ENCODE measurements at places on chromosomes 5 and 9. TPM values are rescaled to one million over a fixed set of nuclear protein-coding genes. Genes with fewer than 3 reads are reported as not detected.
A peak's percentile ranks its signal among the peaks of the same experiment; 100 is the strongest.

SMIM33 gene
- total RNA-seq, result not detected

DNA sequence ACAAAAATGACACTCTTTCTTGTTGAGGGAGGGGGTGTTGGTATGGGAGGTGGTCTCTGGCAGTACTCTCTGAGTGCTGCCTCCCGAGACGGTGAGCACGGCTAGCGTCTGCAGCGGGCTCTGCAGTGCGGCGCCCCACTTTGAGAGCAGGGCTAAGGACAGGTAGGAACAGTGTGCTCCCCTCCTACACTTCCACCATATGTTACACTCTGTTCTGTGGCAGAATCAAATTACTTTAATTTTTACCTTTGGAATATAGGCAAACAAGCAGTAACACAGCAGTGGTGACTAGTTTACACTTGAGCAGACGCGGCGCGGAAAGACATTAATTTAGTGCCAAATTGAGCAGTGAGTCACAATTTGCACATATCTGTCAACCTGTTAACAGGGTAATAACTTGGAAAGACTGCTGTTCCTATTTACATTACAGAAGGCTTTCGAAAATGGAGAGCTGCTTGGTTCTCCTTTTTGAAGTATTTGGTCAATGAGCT is 136.3 kb downstream of the MED27 start:
- no peaks in the 10 kb centered on the region for H3K36me3 ChIP-seq
- no peaks in the 10 kb centered on the region for H3K4me1 ChIP-seq
- H3K27ac ChIP-seq, result no peak overlapping the region
- DNase-seq, result no peak

CNTNAP3 gene
- 1.8 TPM for total RNA-seq

GRCh38 chr5:156087577-156088110 is 239.3 kb upstream of the SGCD start:
- H3K4me3 ChIP-seq, result no peak overlapping the region
- no peaks in the 10 kb centered on the region for H3K4me1 ChIP-seq
- no peaks in the 10 kb centered on the region for H3K27me3 ChIP-seq
- no peak overlapping the region for H3K27ac ChIP-seq

DNA sequence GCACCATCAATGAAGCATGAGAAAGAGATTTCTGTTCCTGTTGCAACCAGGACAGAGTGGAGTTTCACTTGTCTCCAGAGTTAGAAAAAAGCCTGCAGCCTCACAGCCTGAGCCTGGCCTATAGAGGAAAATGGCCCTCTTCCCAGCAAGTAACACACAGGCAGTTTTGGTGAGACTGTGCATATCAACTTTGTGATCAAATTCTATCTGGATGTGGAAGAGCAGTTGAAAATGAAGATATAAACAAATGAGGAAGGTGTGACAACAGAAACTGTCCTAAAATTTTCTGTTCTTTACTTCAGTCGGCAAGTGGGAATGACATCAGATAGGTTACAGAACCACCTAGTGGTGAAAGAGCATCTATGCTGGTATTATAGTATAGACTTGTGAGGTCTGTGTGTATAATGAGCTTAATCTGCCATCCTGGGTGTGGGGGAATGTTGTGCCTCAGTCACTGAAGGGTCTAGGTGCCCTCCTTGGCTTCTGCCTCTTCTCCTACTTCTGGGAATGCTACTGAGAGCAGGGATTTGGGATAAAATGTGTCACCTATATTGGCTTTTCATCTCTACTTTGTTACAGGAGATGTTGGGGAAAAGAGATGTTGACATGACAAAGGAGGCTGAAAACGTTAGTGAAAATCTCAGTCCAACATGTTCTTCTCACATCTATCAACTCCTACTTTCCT is 28.2 kb downstream of the YIPF5 start:
- no peak for DNase-seq
- H3K27ac ChIP-seq, result no peak overlapping the region
- no peak overlapping the region for H3K4me3 ChIP-seq
- H3K27me3 ChIP-seq, result no peaks in the 10 kb centered on the region
- H3K36me3 ChIP-seq, result no peaks in the 10 kb centered on the region

DNA sequence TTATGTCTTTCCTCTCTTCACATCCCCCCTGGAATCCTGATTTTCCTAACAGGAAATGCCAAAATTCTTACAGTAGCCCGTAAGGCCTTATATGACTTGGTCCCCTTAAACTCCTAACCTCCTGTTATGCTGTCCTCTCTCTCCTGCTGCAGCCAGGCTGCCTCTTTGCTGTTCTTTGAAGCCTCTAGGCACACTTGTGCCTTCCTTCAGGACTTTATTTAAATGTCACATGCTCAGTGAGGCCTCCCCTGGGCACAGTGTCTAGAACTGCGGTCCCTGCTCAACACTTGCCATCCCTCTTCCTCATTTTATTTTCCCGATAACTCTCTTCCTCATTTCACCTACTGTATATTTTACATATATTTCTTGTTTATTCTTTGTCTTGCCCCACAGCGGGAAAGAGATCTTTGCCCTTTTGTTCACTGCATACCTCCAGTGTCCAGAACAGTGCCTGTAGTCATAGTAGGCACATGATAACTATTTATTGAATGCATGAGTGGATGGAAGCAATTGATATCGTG is 5.5 kb upstream of the SHB start:
- H3K27ac ChIP-seq, result no peak overlapping the region
- no peak for DNase-seq
- H3K4me1 ChIP-seq, result no peaks in the 10 kb centered on the region

EDIL3 gene
- 0.68 TPM for total RNA-seq

GRCh38 chr5:173925449-173926071 is 37.4 kb downstream of the CPEB4 start:
- no peaks in the 10 kb centered on the region for H3K27me3 ChIP-seq
- no peak overlapping the region for H3K4me3 ChIP-seq
- peaks cover 41% of the 10 kb centered on the region for H3K4me1 ChIP-seq
- DNase-seq, result no peak

GRCh38 chr9:22238809-22239684 is 207.6 kb upstream of the DMRTA1 start:
- no peaks in the 10 kb centered on the region for H3K36me3 ChIP-seq
- H3K27me3 ChIP-seq, result no peaks in the 10 kb centered on the region
- H3K27ac ChIP-seq, result no peak overlapping the region
- no peak for DNase-seq
- no peaks in the 10 kb centered on the region for H3K4me1 ChIP-seq

WNK2 gene
- 1.2 TPM for total RNA-seq

BTNL3 gene
- not detected for total RNA-seq

FOXD4L6 gene
- total RNA-seq, result not detected

YIPF5 gene
- total RNA-seq, result 28.1 TPM

DNA sequence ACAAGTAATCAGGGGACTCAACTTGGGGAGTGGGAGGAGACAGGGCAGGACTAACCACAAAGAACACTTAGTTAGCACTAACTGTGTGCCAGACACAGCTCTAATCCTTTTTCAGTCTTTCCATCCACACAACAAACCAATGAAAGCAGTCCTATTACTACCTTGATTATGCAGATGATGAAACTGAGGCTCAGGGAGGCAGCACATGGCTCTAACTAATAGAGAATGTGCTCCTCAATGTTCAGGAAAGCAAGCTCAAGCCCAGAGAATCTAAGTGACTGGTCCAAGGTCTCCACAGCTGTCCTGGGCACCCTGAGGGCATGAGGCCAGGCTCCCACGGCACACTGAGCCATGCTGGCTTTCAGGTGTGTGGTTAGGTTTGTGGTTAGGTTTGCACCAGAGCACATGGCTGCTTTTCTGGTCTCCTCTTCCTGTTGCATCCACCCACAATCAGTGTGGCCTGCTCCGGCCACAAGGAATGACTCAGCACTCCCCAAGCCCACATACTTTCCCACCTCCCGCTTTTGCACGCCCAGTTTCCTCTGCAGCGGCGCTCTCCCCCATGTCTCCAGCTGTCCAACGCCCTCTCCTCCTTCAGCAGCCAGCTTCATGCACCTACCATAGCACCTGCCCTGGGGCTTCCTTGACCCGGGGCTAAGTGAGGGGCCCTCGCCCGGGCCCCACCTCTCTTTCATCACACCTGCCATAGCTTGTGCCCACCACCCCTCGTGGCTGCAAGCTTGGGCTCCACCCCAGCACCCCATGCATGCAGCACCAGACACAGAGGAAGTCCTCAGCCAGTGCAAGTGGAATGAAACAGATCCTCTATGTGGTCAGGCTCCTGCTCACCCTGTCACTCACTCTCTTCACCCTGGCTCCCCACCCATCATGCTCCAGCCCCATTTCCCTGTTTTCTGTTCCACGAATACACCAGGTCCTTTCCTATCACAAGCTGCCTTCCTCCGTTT is 133.1 kb downstream of the GABBR2 start:
- H3K36me3 ChIP-seq, result no peaks in the 10 kb centered on the region
- H3K27me3 ChIP-seq, result no peaks in the 10 kb centered on the region
- H3K27ac ChIP-seq, result no peak overlapping the region
- H3K4me3 ChIP-seq, result no peak overlapping the region

SLC45A2 gene
- total RNA-seq, result 2.3 TPM

DNA sequence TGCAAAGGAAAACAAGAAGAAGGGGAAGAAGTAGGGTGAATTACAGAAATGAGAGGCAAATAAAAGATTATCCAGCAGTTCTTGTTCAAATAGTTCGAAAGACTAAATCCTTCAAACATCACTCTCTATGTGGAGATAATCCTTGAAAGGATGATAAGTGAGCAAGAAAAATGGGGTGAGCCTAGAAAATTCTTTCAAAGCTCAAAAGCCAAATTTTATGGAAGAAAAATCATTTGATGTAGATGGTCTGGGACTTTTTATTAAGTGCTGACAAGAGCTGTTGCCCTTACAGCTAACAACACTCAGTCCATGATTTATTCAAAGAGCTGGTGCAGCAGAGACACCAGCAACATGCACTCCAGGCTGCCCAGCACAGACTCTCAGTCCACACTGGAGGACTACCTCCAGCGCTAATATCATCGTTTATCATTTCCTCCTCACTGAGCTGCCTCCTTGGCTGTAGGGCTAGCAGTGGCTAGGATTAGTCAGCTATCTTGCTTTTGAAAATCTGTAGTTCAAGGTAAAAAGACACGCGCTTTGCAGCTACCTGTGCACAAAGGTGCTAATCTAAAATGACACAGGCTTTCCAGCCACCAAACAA is 264.8 kb upstream of the KIF2A start:
- no peak overlapping the region for H3K27ac ChIP-seq
- H3K4me1 ChIP-seq, result no peaks in the 10 kb centered on the region
- H3K27me3 ChIP-seq, result no peaks in the 10 kb centered on the region

- no peaks in the 10 kb centered on the region for H3K4me1 ChIP-seq
- H3K36me3 ChIP-seq, result no peaks in the 10 kb centered on the region
- H3K4me3 ChIP-seq, result no peak overlapping the region
These were observed 32.5 kb upstream of the ZNF366 start for GRCh38 chr5:72539726-72540125.

DNA sequence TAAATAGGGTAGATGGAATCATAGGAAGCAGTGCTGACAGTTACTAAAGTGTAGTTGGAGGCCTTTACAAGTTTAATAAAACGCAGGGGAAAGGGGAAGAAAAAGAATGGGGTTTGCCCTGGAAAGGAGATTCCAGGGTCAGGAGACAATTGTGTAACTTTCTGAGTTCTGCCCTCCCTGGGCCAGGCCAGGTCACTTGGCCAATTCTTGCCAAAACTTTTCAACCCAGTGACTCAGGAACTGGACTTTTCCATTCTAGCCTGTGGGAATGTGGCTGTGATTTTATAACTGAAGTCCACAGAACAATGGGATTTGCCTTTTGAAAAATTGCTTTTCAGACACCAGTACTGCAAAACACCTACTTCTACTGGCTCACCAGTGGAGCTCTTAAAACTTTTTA is 289.8 kb upstream of the ANKRD55 start:
- H3K36me3 ChIP-seq, result no peaks in the 10 kb centered on the region
- no peak overlapping the region for H3K4me3 ChIP-seq
- DNase-seq, result peak; percentile 43
- H3K4me1 ChIP-seq, result no peaks in the 10 kb centered on the region

DNA sequence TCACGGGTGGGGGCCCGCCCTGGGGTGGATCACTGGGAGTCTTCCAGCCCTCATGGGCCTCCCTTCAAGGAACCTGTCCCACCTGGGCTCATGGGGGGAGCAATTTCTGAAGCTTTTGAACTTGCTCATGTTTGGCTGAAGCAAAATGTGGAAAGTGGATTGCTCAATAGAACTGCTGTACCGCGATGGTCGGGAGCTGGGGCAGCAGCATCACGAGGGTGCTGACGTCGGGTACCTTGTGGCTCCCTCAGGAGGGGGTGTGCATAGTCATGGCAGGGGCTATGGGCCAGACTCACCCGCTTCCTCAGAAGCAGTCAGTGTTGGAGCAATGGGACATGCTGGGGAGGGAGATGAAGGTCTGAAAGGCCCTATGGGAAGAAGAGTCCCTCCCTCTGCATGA is 57.9 kb downstream of the PRRT1B start:
- no peak overlapping the region for H3K4me3 ChIP-seq
- DNase-seq, result no peak
- H3K27ac ChIP-seq, result no peak overlapping the region
- H3K27me3 ChIP-seq, result no peaks in the 10 kb centered on the region
- H3K36me3 ChIP-seq, result peaks cover 2% of the 10 kb centered on the region
- peaks cover 12% of the 10 kb centered on the region for H3K4me1 ChIP-seq

PPP1R26 gene
- total RNA-seq, result 5.1 TPM

DNA sequence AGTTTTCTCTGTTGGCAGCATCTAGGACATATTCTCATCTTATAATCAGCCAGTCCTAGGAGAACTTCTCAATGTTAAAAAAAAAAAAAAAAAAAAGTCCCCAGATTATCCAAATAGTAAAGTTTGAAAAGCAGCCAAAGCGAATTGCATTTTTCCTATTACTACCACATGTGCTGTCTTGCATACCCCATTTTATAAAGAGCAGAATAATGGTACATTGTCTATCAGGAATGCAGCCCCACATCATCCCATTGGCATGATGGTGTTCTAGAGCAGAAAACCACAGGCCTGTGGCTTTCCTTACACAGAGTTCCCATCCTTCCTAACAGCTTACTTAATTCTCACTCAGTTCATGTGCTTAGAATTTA is 381.6 kb downstream of the TMEM38B start:
- H3K36me3 ChIP-seq, result no peaks in the 10 kb centered on the region
- H3K27me3 ChIP-seq, result no peaks in the 10 kb centered on the region

PPP3R2 gene
- not detected for total RNA-seq

DNA sequence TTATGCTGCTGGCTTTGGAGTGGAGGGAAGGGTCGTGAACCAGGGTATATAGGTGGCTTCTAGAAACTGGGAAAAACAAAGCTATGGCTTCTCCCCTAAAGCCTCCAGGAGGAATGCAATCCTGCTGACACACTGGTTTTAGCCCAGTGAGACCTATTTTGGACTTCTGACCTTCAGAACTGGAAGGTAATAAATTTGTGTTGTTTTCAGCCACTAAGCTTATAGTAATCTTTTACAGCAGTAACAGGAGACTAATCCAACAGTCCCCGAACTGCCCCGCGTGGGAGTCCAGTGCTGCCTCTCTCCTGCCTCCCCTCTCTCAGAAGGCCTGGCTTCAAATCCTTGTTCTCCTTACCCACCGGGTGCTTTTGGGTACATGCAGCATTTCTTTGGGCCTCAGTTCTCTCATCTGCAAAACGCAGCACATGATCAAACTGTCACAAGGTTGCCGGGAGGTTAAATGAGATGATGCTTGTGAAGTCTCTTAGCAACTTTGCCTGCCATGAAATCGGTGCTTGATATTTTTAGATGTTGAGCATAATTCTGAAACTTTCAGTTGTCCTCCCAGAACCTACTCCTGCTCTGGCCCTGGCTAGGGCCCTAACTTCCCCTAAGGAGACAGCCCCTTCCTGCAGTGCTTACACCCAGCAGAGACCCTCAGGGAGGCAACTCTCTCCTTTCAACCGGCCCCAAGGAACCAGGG is 127.3 kb upstream of the BOD1 start:
- no peaks in the 10 kb centered on the region for H3K36me3 ChIP-seq
- H3K27me3 ChIP-seq, result no peaks in the 10 kb centered on the region
- no peaks in the 10 kb centered on the region for H3K4me1 ChIP-seq
- H3K27ac ChIP-seq, result no peak overlapping the region
- no peak overlapping the region for H3K4me3 ChIP-seq
- DNase-seq, result no peak

GRCh38 chr9:84669288-84670137 is at the start of gene NTRK2:
NTRK2 (plus strand) TSS chr9:84669729; CDS start chr9:84670749, 1,020 bp downstream.
- peaks cover 6% of the 10 kb centered on the region for H3K27me3 ChIP-seq
- no peaks in the 10 kb centered on the region for H3K4me1 ChIP-seq
- DNase-seq, result peak; percentile 28

FABP6 gene
- total RNA-seq, result not detected

PCDHA3 gene
- not detected for total RNA-seq
